Stimulated activated CD4-positive, alpha-beta T cell treated with anti-CD3 and anti-CD28 coated beads, Interleukin-1b, Interleukin-23, amount 100 ng/mL, for 4 hours (primary cell): ENCODE measurements at places on chromosomes 4 and X.

GRCh38 chr4:155521382-155521781, 144.6 kb upstream of the MAP9 start:
- DNase-seq, result no peak

- no peak for DNase-seq
These were observed 17.1 kb downstream of the DDX3X start for GRCh38 chrX:41350976-41351569.

DNA sequence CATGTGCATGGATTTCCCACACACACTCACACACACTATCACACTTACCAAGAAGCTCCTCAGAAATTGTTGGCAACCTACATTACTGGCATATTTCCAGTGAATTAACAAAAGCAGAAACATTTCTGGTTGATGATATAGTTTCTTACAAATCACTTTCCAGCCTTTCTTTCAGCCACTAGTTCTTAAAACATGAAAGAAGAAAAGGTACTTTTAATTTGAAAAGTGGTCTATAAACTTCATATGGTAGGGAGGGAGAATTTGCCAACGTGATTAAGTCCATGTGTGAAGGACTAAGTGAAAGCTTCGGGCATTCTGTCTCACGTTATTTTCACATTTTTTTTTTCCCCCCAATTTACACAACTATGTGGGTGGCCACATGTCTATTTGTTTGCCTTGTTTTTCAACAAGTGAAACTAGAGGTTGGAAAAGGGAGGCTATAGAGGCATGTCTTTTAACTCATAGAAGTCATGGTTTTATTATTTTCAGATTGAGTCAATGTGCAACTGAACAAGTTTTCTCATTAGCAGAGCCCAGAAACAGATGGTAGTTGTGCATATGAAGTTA, 832.1 kb upstream of the INTU start:
- no peak for DNase-seq

DNA sequence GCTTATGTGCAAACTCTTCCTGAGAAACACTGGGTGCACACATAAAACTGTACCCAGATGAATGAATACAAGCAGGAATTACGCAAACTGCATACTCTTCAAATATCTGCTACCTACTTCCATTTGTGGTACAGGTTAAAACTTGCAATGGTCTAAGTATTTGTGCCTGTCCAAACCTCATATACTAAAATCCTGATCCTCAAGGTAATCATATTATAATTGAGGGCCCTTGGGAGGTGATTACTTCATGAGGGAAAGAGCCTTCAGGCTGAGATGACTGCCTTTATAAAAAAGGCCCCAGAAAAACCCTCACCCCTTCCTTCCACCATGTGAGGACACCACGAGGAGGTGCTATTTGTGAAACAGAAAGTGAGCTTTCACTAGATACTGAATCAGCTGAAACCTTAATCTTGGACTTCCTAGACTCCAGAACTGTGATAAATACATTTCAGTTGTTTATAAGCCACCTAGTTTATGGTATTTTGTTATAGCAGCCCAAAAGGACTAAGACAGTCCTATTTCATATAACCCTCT, 1977.2 kb downstream of the PCDH7 start:
- no peak for DNase-seq

GRCh38 chr4:119260528-119260927, 48.0 kb downstream of the USP53 start:
- DNase-seq, result no peak

- no peak for DNase-seq
These were observed 18.9 kb downstream of the TIFA start for GRCh38 chr4:112266823-112267222.

DNA sequence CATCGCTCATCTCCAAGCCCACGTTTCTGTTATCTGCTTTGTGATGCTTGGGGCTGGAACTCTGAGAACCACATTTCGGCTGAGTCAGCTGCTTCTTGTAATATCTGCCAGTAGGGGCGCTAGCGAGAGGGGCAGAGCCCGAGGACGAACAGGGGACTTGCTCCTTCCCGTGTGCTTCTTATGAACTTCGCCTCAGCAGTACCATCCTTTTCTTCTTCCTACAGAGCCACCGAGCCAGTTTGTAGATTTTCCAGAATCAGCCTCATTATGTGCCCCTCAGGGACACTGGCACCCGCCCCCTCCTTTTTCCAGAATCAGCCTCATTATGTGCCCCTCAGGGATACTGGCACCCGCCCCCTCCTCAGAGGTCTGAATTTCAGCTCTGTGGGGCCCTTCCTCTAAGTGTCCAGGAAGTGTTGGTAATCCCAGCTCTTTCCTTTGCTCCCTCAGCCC, 441.7 kb upstream of the RASGEF1B start:
- peak; percentile 16 for DNase-seq

- DNase-seq, result no peak
These were observed 141.9 kb downstream of the SLIT2 start for GRCh38 chr4:20393486-20394100.

GRCh38 chr4:101331017-101331416, 16.3 kb downstream of the PPP3CA start:
- DNase-seq, result no peak

GRCh38 chr4:189299706-189300105, 641.0 kb upstream of the FRG1 start:
- no peak for DNase-seq

- DNase-seq, result no peak
These were observed 71.3 kb downstream of the VEGFC start for GRCh38 chr4:176721459-176721858.
